ENCODE measurements at places on chromosomes 4 and X.

GRCh38 chrX:112056476-112056875, 26.1 kb downstream of the TRPC5 start:
- DNase-seq = no peak

- no peak for DNase-seq
Measured at GRCh38 chr4:174517502-174518445, 4.5 kb downstream of the HPGD start.

DNA sequence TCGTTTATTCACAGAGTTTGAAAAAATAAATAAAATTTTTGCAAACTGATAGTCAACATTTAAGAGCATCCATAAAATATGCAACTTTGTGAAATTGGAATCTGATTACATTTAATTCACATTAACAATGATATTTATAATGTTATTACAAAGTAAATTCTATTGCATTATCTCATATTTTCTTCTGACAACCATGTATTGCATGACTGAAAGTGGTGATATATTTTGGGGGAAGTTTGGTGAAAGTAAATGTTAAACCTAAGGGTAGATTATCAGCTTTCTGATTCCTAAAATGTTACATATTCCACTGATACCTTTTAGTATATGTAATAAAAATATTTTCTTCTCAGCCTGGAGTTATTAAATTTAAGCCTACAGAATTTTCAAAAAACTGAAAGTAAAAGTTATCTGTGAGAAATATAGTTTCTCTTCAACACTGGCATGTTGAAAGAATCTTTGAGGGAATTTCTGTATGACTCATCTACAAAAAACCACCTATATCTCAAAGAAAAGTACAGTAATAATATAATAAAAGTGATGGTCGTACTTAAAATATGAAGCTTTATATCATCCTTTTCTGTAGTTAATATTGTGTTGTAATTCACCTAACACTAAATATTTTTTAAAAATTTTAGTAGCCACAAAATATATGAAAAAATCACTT, 1179.6 kb upstream of the PCDH7 start:
- no peak for DNase-seq

DNA sequence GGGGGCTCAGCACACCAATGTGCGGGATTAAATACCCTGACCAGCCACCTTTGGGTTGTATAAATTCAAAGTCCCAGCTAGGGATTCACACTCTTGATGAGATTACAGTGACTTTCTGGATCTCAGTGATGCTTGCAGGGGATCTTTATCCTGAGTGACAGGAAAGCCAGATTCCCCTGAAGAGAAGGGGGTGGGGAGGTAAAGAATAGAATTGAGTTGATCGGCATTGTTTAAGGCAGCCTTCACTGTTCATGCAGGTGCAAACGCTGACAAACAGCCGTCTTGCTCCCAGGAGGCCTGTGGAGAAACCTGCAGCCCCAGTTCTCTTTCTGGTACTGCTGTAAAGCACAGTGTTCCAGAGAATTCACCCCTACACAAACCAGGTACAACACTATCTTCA, 19.0 kb downstream of the CXXC4 start:
- DNase-seq = no peak

DNA sequence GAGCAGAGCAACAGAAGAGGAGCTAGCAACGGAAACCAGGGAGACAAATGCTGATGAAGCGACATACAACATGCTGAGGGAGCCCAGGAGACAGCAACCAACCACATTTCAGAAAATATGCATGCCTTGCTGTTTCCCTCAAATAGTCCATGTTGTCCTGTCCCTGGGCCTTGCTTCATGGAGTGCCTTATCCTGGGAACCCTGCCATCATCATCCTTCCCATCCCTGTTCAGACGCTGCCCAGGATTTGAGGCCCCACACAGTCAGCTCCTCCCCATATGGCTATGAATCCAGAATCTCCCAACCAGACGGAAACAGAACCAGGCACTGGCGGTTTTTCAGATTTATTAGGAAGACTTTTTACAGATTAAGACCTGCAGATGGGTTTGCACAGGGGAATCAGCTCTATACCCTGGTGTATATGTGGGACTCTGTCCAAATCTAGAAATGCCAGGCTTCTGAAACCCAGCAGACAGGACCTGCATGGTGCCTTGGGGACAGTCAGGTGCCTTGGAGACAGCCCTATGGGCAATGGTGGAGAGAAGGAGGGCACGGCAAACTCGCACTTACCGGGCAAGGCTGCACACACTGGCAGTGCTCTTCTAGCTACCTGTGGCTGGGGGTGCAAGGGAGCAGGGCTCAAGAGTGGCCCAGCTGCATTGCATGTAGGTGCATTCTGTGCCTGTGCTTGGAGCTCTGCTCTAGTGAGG, 199.7 kb upstream of the MAMLD1 start:
- DNase-seq = no peak

GRCh38 chrX:54807524-54808108, at the start of gene MAGED2:
TSS of gene MAGED2 (plus strand) at chrX:54807745. CDS start at chrX:54809332, 1,587 bp downstream.
- DNase-seq = peak; percentile 28
